ENCODE measurements at places on chromosomes 11 and 22.
A peak's percentile ranks its signal among the peaks of the same experiment; 100 is the strongest.

GRCh38 chr22:44815099-44816070 is 63.0 kb downstream of the ARHGAP8 start:
- DNase-seq, result no peak

GRCh38 chr22:39245130-39246039 is 603 bp upstream of the PDGFB start:
- no peak for DNase-seq

- no peak for DNase-seq
Observed at GRCh38 chr11:72580642-72580950, 93.6 kb downstream of the PDE2A start.

GRCh38 chr11:71235719-71236118 is 16.7 kb downstream of the SHANK2 start:
- DNase-seq, result no peak

GRCh38 chr22:20569059-20570058 is 61.9 kb downstream of the MED15 start:
- DNase-seq, result peak; percentile 95

DNA sequence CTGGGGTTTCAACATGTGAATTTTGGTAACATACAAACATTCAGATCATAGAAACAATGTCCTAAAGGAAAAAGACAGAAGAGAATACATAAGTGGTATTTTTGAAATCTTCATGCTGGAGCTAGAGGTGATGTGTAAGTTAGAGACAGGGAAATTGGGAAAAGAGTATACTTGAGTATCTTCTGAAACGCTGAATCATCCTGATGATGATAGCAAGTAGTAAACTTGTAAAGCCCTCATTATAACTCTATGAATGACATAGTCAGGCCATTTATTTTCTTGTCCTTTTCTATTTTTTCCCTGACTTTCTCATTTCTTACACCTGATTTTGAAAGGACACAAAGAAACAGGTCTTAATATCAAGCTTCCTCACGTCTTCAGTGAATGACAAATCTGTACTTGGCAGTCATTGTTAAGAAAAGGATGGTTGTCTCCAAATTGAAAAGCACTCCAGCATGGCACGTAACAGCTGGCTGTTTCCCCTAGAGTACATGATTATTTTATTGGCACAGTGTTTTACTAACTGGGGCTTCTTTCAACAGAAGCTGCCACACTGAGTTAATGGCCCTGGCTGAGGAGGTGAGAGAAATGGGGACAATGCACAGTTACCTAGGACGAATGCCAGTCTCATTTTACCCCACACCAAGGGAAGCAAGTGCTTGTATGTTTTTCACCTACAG is 140.7 kb upstream of the CTSC start:
- DNase-seq, result no peak

- DNase-seq, result peak; percentile 50
Observed at GRCh38 chr11:31325160-31325559, 44.4 kb downstream of the DCDC1 start.

GRCh38 chr11:119872611-119873310 is 143.8 kb upstream of the NECTIN1 start:
- no peak for DNase-seq

DNA sequence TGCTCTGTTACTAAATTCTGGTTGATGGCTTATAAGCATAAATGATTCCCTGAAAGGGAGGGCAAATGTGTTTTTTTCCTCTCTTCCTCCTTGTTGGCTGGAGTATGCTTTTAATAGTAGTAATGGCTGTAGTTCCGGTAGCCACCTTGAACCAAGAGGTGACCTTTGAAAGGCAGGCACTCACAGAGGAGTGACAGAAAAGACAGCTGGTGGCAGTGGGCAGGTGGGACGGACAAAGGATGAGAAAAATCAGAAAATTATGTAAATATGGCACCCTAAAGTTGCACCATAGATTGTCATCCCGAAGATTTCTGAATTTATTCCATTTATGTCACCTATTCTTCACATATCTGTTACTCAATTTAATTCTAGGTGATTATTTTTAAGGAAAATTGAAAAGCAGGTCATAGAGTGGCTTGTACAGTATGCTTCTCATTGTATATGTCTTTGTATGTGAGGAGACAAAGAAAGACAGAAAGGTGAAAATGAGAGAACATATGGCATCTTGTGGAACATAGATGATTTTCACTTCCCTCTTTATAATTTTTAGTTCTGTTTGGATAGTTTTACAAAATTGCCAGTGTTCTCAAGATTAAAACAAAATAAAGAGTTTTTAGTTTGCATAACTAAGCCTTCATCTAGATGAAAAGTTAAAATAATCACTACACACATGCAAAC is 17.0 kb downstream of the CASP12 start:
- no peak for DNase-seq

DNA sequence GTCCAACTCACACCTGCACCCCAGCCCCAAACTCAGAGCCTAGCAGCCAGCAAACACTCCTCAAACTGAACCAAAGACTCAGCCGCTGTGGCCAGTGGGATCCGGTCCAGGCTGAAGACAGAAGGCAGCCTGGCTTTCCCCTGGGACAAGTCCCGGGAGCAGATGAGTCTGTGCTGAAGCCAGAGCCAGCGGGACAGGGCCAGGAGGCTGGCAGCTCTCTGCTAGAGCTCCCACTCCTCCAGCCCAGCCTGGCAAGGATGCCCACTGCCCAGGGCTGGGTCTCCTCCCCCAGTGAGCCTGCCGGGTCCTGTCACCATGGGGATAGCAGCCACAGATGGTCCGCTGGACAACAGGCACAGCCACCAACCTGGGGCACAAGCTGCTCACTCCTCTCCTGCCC is 42.9 kb upstream of the PRR5 start:
- DNase-seq, result no peak

GRCh38 chr22:37884420-37884819 is 21.7 kb upstream of the MICALL1 start:
- DNase-seq, result no peak

DNA sequence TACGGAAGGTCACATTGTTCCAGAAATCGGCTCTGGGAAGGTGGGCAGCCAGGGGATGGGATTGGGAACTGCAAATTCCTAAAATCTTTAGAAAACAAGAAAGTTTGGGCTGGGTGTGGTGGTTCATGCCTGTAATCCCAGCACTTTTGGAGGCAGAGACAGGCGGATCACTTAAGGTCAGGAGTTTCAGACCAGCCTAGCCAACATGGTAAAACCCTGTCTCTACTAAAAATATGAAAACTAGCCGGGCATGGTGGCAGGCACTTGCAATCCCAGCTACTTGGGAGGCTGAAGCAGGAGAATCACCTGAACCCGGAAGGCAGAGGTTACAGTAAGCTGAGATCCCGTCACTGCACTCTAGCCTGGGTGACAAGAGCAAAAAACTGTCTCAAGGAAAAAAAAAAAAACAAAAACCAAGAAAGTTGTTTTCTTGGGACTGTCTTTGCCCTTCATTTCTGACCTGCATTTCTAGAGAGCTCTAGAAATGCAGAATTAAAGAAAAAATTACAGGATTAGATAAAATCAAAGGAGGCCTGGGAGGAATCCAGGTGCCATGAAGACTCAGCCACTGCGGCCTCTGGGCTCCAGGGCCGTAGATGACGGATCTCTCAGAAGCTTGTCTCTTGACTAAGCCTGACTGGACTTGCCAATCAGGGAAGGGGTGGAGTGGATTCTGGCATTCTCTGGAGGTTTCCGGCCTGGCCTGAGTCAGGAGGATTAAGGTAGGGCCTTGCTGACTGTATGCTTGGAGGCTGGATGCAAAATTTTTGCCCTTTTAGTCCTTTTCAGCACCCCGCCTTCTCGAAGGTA is 5.3 kb upstream of the MALAT1 start:
- peak; percentile 51 for DNase-seq

DNA sequence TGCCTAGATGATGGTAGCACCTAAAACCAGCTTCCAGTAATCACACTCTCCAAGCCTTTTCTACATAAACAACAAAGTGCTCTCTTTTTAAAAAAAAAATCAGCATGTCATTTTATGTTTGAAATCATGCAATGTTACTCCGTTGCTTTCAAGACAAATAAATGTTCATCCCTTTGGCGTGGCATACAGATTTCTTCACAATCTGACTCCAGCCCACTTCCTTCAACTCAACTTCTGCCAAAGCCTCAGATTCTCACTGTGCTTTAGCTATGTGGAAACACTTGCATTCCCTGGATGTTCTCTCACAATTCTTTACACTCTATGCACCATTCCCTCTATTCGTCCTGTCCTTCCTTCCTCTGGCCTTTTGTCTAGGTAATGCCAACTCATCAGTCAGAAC is 206.3 kb upstream of the BLID start:
- DNase-seq, result no peak

DNA sequence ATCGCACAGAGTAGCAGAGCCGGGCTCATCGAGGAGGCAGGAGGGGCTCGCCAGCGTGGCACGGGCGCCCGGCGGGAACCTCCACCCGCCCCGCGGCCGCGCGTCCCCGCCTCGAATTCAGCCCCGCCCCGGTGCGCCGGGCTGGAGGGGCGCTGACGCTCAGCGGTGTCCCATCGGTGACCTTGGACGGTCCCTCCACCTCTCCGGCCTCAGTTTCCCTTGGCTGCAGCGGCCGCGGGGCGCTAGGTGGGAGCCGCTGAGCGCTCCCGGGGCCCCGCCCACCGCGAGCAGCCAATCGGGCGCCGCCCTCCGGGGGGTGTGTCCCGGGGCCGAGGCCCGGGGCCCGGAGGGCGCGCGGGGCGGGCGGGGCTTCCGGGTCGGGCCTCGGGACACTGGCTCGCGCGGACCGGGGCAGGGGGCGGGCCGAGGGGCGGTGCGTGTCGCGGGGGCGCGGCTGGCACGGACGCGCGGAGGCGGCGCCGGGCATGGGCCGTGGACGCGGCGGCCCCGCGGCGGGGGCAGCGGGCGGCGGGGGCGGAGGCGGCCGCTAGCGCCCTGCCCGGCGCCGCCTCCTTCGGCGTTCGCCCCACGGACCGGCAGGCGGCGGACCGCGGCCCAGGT is at the start of gene PPARA:
Gene PPARA (plus strand): TSS at position 493 of the 621 bp plus-strand sequence. CDS start 47,858 bp downstream, outside the sequence.
- DNase-seq, result peak; percentile 87

DNA sequence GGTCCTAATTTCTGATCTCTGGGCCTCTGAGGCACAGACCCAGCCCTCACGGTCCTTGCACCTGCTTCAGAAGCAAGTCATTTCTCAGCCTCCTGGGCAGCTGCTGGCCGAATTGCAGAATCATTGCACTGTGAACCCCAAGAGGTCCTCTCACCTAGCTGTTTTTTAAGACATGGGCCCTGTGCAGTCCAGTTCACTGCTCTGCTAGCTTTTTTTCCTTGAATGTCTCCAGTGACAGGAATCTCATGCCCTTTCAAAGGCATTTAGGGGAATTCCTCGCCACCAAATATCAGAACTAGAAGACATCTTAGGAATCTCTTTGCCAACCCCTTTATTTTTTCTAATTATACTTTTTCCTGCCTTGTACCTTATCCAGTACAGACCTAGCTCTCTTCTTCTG is 35.6 kb upstream of the TP53I11 start:
- no peak for DNase-seq

GRCh38 chr11:29224739-29225384 is 792.0 kb downstream of the KCNA4 start:
- no peak for DNase-seq

DNA sequence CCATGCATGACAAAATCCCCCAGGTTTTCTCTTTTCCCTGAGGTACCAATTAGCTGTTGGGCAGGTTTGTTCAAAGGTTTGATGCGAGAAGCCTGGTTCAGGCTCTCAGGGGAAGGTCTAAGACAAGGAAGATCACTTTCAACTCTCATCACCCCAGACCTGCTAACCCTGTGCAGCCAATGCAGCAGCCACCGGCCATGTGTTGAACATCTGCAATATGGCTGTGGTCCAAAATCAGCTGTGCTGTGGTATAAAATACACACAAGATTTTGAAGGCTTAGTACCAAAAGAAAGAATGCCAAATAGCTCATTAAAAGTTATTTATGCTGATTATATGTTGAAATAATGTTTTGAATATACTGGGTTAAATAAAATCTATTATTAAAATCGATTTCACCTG is 58.5 kb downstream of the SMCO4 start:
- DNase-seq, result no peak

DNA sequence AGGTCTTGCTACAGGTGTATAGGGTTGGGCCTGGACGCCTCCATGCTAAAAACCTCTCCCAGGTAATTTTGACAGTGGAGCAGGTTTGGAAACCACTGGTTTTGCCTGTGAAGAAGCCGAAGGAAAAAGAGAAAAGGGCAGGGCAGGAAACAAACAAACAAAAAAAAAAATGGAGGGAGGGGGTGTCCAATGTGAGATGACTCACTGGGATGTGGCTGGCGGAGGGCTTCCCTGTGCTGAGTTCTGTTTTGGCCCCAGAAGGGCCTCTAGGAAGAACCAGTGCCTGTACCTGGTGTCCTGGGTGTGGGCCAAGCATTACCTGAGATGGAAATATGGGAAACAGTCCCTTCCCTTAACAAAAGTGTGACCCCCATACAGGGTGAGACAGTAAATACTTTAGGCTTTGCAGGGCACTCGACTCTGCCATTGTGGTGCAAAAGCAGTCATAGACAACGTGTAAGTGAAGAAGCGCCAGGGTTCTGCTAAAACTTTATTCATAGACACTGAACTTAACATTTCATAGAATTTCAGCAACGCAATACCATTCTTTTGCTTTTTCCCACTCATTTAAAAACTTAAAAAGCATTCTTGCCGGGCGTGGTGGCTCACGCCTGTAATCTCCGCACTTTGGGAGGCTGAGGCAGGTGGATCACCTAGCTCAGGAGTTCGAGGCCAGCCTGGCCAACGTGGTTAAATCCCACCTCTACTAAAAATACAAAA is 9.5 kb upstream of the DGKZ start:
- no peak for DNase-seq

DNA sequence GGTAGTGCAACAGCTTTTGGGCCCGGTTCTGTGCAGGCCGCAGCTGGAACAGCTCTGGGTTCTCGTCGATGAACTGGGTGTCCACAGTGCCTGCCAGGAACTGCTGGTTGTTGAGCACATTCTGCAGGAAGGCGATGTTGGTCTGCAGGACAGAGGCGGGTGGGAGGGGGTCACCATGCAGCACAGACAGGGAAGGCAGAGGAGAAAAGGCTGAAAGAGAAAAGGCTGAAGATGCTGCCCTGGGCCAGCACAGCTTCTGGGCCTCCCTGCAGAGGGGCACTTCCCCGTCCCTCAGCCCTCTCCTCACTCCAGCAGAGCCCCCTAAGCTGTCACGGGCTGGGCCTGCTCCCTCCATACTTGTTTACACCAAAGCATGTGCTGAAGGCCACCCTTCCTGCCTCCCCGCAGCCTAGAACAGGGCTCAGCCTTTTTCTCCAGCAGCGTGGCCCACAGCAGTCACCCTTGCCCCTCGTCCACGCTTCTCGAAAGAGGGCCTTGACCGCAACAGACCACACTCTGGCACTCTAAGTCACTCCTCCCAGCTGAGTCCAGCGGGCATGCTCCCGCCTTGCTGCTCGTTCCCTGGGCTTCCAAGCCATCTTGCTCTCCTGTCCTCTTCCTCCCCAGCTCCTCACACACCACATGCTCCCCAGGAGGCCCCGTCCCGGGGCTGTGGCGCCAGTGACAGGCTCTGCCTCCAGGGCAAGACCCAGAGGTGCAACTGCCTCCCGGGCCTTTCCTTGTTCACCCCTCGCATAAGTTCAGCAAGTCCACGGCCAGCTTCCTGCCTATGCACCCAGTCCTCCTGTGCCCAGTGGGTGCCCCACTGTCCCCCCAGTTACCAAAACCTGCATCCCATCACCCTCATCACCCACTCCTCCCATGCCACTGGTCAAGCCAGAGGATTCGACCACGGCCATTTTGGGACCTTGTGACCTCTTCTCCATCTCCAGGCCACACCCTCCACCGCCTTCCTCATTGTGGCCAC is 3.3 kb upstream of the LRFN4 start:
- DNase-seq, result no peak

Data from COLO829 (cell line).